Right hindlimb (tissue), 1 donor: ENCODE measurements at places on chromosomes 1 and 21.
A peak's percentile ranks its signal among the peaks of the same experiment; 100 is the strongest.

GRCh38 chr21:26505211-26505610, 67.9 kb downstream of the CYYR1 start:
- DNase-seq, result no peak

DNA sequence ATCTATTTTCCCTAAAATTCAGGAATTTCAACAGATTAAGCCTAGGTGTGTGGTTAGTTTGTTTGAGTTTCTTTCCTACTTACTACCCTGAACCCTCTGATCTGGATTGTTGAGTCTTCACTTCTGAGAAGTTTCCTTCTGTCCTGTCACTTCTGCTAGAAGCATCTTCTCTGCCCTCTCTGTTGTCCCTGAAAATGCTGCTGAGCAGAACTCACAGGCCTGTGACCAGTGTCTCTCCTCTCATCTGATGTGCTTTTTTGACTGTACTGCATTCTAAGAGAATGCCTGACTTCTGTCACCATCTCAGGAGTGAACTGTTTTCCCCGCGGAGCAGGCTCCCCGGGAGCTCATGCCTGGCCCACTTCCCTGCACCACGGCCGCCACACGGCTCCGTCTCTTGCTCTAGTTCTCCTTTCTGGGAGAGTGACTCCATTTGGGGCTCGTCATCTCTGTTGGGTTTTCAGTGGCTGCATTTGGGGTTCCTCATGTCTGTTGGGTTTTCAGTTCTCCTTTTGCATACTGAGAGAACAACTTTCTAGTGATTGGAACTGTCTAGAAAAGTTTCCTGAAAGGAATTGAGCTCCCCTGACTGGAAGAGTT, 77.9 kb downstream of the POFUT2 start:
- DNase-seq, result no peak

- DNase-seq, result no peak
Observed at GRCh38 chr1:81314513-81315233, 486.1 kb upstream of the ADGRL2 start.

- no peak for DNase-seq
Observed at GRCh38 chr21:37224861-37225839, 42.0 kb downstream of the VPS26C start.

DNA sequence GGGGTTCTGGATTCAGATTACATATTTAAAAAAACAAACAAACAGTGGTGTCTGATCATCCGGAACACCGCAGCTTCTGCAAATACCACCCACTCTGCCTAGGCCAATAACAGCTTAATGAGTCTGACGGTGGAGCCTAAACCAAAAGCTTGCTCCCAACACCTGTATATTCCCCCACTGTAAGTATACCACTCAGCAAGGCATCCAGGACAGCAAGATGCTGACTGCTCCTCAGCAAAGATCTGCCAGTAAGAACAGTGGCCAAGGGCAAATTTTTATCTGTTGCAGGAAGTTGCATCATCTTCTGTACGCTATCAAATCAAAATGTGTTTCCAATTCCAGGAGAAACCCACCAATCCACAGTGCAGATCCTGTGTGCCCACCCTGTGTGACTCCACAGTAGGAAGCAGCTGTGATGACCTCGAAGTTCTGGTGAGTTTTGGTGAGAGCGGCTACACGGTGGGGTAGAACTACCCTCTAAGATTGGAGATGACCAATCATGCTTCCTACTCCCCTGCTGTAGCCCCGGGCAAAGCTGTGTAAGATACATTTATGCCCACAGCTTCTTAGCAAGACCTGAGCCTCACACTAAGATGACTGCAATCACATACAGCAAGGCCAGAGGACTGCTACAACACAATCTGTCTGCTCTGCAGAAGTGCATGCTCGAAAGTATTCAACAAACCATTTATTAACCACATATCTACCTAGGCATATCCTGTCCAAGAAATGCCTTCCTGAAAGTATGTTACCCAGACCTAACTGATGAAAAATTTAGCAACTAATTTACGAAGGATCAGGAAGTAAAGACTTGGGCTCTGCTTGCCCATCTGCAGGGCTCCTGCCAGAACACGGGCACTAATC, 30.5 kb downstream of the SIPA1L2 start:
- DNase-seq, result no peak

DNA sequence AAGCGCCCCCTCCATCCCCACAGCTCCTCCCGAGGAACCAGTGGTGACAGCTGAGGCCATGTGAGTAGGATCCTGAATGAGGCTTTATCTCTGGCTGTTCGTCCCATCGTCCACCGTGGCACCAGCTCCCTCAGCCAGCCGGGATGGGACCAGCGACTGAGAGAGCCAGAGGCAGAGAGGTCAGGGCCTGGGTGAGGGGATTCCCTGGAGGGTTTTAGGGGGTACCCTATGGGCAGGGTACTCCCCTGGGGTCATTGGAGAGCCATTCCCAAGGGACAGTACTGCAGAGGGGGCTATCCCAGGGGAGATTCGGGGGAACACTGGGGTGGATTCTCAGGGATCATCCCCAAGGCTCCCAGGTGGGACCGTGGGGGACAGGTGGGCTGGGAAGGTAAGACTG, 2.4 kb downstream of the TMEM125 start:
- DNase-seq, result no peak

- DNase-seq, result no peak
Observed at GRCh38 chr21:31103571-31104265, 65.4 kb upstream of the KRTAP19-8 start.

DNA sequence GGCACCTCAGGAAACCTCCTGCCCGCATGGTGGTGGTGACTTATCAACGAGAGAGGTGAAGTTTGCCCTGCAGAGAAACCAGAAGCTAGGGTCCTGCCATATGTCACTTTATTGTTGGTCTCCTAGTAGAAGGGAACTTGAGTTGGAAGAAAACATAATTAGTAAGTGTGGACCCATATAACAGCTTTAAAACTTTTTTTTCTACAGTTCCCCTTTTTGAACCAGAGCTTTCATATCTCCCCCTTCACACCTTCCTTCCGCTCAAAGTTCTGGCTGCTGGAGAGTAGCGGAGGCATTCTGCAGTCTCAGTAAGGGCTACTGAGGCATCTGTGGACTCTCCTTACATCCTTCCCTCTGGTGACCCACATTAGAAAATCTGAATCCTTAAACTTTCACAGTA, 48.9 kb downstream of the PHC2 start:
- no peak for DNase-seq

GRCh38 chr1:54259546-54260140, 59.7 kb downstream of the MRPL37 start:
- no peak for DNase-seq

- DNase-seq, result peak; percentile 21
Observed at GRCh38 chr21:15272591-15272990, 207.8 kb upstream of the NRIP1 start.

- DNase-seq, result no peak
Observed at GRCh38 chr1:151313501-151313900, 13.7 kb downstream of the PI4KB start.

DNA sequence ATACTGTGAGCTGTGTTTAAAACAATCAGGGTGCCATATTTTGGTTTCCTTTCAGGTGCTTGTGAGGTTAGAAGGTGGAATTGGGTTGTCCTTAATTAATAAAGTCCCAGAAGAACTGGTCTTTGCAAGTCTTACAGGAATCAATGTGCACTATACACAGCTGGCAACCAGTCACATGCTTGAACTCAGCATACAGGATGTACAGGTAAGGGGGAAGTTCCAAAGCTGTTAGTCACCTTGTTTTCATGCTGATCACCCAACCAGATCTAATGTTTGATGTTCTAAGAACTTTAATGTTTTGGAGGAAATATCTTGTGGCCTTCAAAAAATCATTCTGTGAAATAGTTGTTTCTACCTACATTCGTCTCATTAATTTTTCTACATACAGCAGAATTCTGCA, 156.3 kb downstream of the VPS13D start:
- no peak for DNase-seq

GRCh38 chr1:19038096-19038495, 81.6 kb upstream of the IFFO2 start:
- DNase-seq, result no peak

DNA sequence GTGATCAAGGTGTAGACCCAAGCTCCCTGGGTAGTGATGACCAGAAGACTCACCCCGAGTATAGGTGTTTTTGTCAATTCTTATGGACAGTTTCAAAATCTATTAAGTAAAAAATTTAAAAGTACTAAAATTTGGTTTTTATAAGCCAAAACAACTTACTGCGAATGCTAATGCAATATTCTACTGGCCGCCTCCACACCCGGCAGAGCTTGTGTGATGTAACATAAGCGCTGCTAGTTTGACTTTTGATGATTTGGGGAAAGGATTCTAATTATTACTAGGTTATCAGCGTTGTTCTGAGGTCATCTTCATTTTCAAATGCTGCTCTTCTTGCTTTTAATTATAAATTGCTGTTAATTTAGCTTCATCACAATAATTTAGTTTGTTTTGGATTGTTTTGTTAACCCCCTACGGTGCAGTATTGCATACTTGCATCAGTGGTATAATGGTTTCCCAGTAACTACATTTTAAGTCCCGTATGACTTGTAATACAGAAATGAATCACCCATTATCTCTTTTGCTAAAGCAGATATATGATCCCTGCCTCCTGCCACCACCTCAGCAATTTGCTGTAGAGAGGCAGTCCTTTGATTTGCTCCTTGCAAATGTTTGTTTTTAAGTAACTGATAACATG, 178.0 kb downstream of the SDCCAG8 start:
- no peak for DNase-seq

- no peak for DNase-seq
Observed at GRCh38 chr1:61089338-61089737, 7.0 kb downstream of the NFIA start.

GRCh38 chr1:24925082-24925779, 4.8 kb downstream of the RUNX3 start:
- DNase-seq, result no peak

DNA sequence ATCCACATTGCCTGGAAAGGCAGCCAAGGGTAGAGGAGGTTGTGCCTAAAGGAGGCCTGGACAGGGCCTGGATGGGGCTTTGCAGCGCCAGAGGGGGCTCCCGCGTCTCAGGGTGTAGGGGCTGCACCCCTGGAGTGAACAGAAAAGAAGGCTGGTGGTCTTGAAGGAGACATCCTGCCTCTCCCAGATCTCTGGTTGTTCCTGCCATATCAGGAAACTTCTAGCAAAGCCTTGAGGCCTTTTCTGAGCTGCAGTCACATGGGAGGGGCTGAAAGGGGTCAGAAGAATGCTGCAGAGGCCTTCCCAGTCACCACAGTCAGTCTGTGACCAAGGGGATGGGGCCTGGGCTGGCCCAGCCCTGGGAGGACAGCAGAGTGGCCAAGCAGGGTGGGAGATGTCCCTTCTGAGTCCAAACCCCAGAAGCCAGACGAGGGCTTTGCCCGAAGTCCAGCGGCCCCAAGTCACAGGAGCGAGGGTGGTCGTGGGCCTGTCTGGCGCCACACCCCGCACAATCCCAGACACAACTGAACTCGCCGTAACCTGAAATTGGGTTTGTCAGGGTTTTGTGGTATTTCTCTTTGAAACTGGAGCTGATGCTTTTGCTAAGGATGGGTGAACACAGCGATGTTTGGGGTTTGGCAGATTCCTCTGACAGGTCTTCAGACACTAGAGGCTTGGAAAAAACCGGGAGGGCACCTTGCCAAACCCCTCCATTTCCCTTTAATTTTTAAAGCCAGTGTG, 29.6 kb downstream of the SIM2 start:
- DNase-seq, result no peak

DNA sequence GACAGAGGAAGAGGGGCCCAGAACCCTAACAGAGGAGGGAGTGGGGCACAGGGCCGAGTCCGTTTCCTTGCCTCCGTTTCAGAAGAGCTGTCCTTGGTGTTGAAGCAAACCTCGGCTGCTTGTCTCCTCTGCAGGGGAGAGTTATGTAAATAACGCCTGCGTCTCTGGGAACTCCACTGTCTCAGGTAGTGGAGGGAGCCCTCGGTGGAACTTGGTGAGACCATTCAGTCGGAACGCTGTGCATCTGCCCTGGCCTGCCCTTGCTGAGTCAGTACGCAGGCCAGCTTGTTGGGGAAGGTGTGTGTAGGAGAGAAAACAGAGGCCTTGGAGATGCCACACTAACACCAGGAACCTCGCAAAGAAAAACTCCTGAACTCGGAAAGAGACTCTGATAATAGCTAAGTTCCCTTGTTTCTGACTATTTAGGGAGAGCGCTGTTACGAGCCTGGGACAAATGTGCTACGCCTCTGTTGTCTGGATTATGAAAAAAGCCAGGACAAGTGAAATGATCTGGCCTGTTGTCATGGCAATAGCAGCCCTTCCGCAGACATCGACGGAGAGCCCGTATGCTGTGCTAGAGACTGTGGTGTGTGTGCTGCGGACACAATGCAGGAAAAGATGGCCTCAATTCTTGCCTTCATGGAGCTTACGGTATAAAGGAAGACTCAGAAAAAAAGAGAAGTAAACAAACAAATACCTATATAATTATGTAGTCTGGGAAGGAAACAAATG, 94.6 kb upstream of the AKT3 start:
- DNase-seq, result peak; percentile 28

GRCh38 chr1:229248821-229249817, 21.8 kb upstream of the RAB4A start:
- DNase-seq, result no peak

DNA sequence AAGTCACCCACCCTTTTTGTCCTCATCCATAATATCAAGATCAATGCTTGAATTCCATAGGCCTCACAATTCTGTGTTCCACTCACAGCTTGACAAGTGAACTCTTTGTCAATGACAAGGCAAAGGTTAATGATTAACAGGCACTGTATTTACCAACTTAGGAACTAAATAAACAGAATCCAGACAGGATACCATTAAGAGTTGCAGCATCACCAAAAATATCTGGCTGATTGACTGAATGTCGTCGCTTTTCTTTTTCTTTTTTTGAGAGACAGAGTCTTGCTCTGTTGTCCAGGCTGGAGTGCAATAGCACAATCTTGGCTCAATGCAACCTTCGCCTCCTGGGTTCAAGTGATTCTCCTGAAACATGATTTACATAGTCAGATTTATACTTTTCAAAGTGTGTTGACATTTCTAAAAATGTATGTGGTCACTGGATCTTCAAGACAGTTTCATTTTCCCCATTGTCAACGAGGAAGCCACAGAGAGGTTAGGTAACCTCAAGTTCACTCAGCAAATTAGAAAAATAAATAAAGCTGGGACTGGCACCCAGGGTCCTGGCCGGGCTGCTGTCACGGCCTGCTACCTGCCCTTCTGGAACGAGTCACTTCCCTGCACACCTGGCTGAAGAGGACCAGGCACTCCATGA, 81.0 kb downstream of the PDE9A start:
- no peak for DNase-seq

- DNase-seq, result no peak
Observed at GRCh38 chr1:97308131-97308530, 586.5 kb downstream of the PTBP2 start.

DNA sequence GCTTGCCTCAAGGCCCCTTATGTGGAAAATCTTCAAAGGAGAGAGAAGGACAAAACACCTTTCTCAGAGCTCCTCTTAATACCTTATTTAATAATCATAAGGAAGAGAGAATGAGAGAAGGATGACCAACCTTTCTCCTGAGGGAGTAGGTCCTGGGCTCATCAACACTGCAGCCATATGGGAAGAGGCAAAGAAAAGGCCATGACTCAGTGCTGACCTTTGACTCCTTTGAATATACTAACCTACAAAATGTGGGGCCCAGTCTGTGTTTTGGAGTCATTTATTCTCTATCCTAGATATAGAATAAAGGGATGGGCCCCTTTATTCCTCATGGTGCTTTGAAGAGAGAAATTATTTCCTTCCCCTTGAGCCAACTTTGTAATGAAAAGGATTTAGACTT, 38.3 kb downstream of the CAMSAP2 start:
- DNase-seq, result no peak
